ENCODE measurements at places on chromosomes 16 and 17.

- no peak for DNase-seq
Observed at GRCh38 chr17:83064021-83064731, 15.2 kb upstream of the METRNL start.

DNA sequence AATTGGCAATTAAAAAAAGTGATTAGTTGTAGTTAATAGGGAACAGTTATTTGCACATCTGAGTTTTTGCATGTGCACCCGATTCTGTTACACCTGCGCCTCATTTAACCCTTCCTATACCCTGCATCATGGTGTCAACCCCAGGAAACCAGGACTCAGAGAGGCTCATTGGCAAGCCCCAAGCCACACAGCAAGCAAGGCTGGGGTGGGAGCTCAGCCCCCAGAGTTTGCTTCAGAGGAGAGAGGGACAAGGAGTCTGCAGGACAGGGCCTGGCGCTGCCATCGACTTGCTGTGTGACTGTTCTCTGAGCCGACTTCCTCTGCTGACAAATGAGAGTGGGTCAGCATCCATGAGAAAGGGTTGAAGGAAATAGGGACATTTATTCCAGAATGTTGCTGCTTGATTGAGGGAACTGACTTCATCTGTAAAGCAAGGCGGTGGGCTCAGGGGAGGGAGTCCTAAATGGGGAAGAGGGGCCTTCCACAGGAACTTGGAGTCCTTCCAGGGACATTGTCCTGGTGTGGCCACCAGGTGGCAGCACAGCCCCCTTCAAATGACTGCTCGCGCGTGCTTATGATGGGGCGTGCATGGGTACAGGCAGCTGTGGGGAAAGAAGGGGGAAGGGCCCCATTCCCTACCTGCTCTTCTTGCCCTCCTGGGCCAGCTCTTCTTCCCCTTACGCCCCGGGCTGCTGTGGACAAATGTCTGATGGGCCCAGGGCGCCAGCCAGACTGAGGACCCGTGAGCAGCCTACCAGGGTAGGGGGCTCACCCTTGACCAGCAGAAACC, 51.6 kb downstream of the NT5M start:
- DNase-seq = peak; percentile 76

- no peak for DNase-seq
Observed at GRCh38 chr16:74213372-74213771, 83.2 kb upstream of the PSMD7 start.

- no peak for DNase-seq
Observed at GRCh38 chr17:81664051-81664470, 2.3 kb downstream of the OXLD1 start.

DNA sequence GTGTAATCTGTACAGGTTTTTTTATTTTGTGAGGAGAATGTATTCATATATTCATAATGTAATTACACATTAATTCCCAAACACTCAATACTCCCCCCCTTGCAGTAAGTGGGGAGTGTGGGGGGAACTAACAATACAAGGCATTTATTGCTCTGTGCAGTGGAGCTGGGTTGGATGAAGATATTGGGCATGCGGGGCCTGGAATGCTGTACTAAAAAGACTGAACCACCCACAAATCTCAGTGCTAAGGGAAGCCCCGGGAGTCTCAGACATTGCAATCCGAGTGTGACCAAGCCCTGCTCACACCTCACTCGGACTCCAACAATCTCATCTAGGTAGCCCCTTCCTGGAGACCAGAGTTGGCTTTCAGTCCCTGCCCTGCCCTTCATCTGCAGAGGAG, 6.0 kb downstream of the PLLP start:
- no peak for DNase-seq

DNA sequence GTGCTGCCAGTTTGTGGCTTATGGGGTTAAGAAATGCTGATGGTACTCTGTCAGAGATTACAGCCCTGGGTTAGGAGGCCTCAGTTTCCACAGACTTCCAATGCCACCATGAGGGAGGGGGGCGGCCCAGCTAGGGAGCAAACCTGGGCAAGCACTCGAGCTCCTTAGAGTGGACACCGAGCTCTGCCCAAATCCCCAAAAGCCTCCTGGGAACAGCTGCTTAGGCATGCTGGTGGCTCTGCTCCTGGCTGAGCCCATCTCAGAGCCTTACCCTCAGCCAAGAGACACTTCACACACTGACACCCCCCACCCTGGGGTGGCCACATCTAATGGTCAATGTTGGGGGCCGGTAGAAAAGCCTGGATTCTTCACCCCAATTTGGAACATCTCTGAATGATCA, 66.1 kb downstream of the C16orf78 start:
- no peak for DNase-seq

GRCh38 chr16:58492735-58493134, 7.2 kb upstream of the NDRG4 start:
- DNase-seq = no peak

DNA sequence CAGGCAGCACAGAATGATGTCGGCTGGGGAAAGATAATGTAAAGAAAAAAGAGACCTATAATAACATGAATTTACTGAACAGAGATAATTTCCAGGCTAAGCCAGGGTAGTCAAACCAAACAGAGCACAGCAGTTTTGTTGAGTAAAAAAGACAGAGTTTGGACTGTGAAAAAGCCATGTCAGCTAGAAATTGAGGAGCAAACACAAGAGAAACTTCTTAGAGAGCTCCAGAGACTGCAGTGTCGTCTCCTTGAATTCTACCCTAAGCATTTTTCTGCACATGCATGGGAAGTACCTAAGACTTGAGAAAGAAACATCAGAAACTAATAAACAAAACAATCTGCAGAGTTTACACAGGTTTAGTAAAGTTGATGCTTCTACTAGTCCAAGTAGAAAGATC, 1098.8 kb upstream of the CDH8 start:
- no peak for DNase-seq

DNA sequence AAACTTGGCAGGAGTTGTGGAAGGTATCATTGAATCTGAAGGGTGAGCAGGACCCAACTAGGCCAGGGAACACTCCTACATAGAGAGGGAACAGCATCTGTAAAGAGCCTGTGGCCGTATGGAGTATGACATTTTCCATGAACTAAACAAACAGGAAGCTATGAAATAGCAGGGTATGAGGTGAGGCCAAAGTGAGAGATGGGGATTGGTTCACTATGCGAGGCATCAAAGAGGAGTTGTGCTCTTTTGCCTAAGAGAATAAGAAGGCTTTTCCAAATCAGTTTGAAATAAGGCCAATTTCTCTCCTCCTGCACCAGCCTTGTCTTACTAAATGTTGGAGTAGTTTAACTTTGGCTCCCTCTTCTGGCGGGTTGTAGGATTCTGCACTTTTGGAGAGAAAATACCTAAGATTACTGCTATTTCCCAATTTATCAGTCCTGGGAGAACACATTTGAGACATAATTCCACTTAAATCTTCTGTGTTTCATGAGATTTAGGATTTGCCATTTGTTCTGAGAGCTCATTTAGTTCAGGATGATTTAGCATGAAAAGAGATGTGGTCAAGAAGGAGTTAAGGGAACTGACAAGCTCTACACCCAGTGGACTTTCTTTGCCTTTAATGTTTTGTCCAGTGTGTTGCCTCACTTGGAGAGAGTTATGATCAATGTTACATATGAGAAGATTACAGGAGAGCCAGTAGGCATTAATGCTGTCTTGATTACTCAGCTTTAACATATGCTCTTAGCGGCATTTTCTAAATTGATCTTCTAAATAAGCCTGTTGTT, 55.4 kb downstream of the TNRC6C start:
- peak; percentile 89 for DNase-seq

- no peak for DNase-seq
Observed at GRCh38 chr16:3876695-3877094, 3.8 kb downstream of the CREBBP start.

GRCh38 chr16:84084570-84085270, 32.0 kb downstream of the MBTPS1 start:
- peak; percentile 72 for DNase-seq

GRCh38 chr17:49890852-49891251, 43.0 kb upstream of the TAC4 start:
- DNase-seq = no peak

DNA sequence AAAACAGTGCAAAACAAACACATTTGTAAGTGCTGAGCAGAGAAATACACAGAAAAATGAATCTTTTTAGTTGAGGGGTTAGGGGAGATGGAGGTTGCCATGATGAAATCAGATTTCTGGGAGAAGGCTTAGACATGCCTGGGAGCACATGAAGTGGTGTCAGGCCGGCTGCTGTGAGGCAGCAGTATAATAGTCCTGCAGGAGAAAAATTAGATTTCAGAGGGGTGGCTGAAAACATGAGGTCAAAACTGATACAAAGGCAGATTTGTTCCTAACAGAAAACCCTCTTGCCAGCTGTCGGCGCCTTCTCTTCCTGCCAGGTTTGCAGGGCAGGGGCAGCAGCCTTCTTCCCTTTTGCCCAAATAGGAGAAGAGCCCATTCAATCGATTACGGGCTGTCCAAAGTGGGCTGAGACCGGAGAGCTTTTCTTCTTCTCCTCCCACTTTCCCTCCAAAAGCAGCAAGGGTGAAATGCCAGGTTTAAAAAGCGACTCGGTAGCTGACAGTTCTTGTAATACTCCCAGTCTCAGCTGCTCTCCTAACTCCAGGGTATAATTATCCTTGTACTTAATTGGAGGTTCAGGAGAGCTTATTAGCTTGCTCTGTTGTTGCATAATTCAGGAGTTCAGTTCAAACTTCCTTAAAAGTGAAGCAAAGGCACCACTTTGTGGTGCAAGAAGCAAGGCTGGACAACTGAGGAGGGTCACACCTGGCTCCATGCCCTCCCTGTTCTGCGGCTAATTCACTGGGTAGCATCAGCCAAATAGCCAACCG, 80.0 kb downstream of the PCTP start:
- no peak for DNase-seq

GRCh38 chr17:5467416-5467815, 1.4 kb downstream of the DHX33 start:
- no peak for DNase-seq

DNA sequence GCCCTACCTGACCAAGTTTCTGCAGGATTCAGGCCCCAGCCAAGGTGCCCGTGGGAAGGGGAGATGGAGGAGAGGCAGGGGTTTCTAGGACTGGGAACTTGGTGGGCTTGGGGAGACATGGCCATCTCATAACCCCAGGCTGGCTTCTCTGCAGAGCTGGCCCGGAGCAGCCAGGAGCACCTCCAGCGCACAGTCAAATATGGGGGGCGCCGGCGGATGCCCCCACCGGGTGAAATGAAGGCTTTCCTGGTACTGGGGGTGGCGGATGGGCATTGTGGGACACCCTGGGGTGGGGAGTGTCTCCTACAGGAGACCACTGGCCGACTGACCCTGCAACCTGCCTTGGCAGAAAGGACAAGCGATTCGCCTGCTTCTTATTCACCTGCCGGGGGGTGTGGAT, 9.2 kb upstream of the SMIM5 start:
- DNase-seq = no peak

- DNase-seq = no peak
Observed at GRCh38 chr16:56262148-56262547, 70.9 kb downstream of the GNAO1 start.

DNA sequence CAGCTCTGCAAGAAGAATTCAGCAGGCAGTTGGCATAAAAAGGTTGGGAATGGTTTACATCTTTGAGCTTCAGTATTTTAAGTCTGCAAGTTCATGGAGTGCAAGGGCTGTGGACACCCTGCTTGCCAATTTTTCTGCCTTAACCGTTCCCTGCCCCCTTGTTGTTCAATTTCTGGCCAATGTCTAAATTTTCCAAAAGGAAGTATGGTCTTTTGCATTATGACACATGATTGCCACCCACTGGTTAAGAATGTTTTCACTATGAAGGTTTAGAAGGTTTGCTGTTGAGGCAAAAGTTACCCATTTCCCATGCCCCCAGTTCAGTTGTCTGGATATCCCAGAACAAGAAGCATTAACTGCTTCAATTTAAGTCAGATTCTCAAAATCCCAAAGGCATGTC, 441.9 kb downstream of the CDH13 start:
- peak; percentile 78 for DNase-seq

- no peak for DNase-seq
Observed at GRCh38 chr16:65541646-65542045, 419.8 kb upstream of the CDH11 start.

DNA sequence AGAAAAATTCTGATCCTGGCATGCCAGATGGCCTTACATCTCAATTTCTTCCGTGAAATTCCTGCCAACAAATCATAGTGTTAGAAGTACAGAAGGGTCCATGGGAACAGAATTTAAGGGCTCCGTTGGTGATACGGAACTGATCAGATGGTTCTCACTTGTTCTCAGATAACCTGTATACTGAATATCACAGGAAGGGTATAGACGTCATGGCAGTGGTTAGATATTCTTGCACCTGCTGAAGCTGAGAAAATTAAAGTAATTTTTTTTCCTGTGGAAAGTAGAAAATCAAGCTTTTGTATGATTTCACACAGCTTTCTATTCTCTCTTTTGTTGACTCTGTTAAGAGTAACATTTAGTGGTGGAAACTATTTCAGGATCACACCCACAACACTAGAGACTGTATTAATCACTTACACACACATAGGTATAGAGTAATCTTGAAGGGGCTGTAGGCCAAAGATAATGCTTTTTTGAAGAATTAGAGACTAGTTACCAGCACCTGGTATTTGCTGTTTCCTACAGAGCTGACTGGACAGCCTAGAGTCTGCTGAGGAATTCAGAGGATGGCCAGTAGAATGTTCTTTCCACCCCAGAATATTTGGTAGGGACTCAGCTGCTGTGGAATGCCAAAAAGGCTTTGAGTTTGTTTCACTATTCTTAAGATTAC, 7.5 kb downstream of the TENT4B start:
- DNase-seq = peak; percentile 38

DNA sequence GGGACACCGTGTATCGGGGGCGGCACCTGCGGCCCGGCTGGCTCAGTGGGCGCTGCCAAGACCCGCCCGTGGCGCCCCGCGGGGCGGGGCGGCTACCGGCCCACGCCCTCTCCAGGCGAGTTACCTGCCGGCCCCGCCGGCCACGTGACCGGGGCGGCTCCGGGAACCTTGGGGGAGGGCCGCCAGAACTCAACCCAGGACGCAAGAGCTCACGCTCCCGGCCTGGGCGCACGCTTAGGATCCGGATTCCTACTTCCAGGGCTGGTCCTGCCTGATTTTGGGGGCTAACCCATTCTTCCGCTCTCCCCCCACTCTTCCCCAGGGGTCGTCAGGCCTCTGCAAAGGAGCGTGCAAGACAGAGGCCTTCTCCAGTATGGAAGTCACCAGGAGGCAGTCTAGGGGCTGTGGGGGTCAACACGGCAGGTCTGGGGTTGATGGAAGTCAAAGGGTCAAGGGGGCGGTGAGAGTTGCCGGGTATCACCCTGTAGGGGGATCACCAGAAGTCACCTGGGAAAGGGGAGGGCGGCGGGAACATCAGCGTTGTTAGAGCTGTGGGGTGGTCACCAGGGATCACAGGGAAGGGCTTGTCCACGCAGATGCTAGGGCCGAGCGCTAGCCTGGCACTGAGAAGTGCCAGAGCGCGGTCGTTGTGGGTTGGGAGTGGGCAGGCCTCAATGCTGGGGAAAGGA, 354 bp upstream of the ESRP2 start:
- no peak for DNase-seq

All from fibroblast of pulmonary artery (primary cell).